ENCODE measurements at places on chromosomes 7 and 10. TPM values are rescaled to one million over a fixed set of nuclear protein-coding genes. Genes with fewer than 3 reads are reported as not detected.

The SPAG6 gene
- total RNA-seq, result not detected

The ELMO1 gene
- 68.5 TPM for total RNA-seq

The CTNNA3 gene
- total RNA-seq, result 0.29 TPM

The SORCS1 gene
- not detected for total RNA-seq

Data from vein endothelial cell (primary cell).